ENCODE measurements at places on chromosomes 1 and 21.

GRCh38 chr1:180249725-180250498, 19.8 kb downstream of the LHX4 start:
- DNase-seq = no peak

DNA sequence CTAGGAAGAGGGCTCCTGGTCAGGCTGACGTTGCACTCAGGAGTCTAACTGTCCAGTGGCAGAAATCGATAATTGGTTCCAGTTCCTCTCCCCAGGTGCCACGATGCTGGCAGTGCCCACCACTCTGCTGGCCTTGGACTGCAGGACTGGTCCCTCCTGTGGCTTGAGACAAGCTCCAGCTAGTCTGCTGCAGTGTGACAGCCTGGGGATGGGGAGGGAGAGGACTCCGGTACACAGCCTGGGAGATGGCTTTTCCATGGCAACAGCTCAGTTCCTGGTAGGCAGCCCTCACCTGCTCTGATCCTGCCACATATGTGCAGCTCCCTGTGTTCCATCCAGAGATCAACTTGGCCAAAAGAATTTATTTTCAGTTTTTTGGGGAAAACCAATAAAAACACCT, 239.3 kb downstream of the KCNJ6 start:
- DNase-seq = no peak

DNA sequence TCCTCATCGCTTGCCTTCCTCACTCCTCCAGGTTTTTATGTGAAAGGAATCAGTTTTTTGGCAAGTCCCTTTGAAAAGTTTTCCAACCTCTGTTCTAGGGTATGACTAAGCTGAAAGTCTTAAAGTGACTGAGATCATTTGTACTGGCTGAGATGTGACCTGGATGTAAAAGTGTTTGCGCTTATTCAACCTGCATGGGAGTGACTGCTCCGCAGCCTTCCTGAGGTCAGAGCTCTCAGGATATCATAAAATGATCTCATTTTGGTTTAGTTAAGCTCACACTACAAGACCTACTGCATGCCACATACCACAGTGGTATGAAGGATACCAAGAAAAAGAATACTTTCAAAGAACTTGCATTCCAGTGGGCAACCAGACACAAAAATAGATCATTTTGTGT, 29.8 kb upstream of the TADA1 start:
- no peak for DNase-seq

DNA sequence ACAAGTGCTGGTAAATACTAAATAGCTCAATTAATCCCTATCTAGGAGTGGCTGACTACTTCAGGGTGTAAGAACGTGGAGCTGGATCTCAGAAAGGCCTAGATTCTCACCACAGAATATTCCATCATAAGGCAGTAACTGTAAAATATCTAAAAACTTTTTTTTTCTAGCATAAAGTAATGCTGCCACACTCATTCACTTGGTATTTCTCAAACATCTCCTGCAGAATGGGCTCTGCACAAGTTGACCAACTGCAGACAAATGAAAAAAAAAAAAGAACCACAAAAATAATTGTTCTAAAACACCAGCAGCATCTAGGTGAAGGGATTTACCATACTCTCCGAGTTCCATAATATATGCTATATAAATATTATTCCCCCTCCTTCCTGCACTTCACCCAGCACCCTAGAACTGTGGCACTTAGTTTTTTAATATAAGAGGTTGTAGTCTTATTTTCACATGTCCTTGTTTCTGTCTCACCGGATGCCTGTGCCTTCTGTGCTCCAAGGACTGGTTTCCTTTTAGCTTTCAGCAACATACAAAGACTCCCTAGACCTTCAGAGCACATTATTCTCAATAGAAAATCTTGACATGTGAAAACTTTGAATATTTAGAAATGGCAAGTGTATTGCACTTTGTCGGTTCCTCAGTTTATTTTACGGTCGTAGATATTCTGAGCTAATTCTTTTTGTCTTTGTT, 8.9 kb downstream of the VSIG8 start:
- no peak for DNase-seq

DNA sequence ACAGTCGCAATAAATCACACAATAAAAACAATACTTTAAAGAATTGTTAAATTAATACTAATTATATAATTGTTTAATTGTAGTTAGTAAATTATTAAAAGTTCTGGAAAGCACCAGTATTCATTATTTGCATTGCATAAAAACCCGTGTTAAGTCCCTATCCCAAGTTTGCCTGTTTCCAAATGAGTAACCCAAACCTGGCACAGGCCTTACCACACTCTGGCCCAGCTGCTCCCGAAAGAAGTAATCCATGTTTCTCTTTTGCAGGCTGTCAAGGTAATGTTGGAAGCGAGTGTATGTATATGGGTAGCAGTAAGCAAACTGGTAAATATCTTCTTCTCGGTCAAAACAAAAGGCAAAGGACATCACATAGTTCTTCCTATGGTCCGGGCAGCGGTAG, 268.7 kb upstream of the BEND5 start:
- DNase-seq = no peak

DNA sequence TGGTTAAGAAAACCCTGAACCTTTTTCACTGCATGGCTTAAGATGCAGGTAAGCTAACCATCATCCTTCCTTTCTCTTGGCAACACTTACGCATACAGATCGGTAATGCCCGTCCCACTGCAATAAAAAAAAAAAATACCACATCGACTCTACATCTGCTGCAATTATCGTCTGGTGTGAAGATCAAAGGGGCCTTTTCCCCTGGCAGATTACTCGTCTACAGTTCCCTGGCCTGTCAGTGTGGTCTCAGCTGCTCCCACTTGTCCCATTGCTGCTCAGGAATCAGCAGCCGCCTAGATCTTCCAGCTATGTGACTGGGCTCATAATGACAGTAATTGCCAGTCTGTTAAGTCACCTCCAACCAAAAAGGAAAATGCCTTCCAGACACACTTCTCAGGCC, 133.1 kb downstream of the SETD4 start:
- DNase-seq = no peak

- DNase-seq = no peak
These were observed 16.8 kb downstream of the RRP1 start for GRCh38 chr21:43806017-43806710.

- no peak for DNase-seq
These were observed 111.6 kb downstream of the ACTL8 start for GRCh38 chr1:17866740-17867029.

GRCh38 chr1:22807340-22807739, 96.7 kb downstream of the EPHB2 start:
- DNase-seq = no peak

GRCh38 chr1:66450043-66450514, 83.9 kb upstream of the SGIP1 start:
- no peak for DNase-seq

DNA sequence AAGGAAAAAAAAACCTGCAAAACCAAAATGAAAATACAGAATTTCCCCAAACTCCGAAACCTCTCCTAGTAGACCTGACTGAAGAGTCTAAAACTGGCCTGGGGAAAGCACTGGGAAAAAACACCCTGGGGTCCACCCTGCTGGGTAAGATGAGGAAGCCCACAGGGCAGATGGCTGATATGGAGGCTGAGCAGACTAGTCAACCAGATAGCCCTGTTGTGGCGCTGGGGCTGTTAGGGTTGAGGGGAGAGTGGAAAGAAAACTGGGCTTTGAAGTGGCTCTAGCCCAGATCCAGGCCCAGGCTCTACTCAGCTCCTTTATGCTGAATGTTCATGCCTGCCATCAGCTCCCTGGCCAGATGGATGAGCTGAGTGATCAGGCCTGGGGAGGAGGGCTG, 6.8 kb upstream of the SLAMF1 start:
- DNase-seq = no peak

DNA sequence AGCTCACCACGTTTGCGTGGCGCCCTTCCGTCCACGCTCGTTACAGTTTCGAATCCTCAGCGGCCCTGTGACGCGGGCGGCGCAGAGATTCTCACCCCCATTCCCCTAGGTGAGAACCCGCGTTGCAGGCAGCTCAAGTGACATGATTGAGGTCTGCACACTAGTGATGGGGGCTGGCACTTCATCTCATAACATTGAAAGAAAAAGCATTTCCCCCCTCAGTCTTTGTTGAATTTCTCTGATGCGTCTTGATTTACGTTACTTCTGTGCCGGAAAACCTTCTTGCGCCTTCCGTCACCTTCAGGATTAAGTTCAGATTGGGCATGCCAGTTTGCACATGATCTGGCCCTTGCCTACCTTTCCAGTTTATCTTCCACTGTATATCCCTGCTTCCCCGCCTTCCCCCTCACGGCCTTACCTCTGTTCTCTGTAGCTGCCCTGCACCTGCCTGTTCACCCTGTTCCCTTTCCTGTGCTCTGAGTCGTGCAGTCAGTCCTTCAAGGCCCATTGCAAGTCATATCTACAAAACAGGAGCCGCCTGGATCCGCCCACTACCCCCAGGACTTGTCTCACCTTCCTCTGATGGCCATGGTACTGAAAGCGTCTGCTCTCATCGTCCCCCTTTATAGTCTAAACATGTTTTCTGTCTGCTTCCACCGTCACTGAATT, 1.1 kb downstream of the CTPS1 start:
- DNase-seq = peak; percentile 40

DNA sequence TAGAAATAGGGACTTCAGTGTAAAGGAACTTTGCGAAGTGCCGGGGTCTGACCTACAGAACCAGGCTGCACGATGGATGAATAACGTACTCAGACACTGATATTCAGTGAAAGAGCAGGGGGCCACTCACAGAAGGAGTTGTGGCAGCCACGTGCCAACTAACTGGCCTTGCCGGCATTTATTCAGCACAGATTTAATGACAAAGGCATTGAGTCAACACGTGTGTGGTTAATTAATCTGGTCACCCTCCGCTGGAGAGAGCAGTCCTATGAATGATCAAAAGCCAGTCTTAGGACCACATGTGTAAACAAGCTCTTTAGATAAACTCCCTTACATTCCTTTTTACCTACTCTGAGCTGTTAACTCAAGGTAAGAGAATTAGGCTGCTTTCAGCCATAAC, 6.2 kb upstream of the B3GALT2 start:
- no peak for DNase-seq

DNA sequence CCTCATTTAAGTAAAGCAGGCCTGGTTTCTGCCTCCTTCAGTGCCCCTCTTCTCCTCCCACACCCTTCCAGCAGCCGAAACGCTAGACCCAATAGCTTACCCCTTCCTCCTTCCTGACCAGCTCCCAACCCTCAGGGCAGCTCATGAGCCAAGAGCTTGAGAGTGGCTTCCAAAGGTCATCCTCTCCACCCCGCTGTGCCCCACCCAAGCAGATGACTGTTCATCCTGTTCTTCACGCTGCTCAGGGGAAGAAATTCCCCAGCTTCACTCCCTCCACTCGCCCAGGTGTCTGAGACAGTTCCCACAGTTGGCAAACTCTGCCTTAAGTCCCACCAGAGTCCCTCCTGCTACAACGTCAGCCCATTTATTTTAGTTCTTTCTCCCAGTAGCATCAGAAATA, 23.4 kb downstream of the ARHGEF19 start:
- DNase-seq = no peak

DNA sequence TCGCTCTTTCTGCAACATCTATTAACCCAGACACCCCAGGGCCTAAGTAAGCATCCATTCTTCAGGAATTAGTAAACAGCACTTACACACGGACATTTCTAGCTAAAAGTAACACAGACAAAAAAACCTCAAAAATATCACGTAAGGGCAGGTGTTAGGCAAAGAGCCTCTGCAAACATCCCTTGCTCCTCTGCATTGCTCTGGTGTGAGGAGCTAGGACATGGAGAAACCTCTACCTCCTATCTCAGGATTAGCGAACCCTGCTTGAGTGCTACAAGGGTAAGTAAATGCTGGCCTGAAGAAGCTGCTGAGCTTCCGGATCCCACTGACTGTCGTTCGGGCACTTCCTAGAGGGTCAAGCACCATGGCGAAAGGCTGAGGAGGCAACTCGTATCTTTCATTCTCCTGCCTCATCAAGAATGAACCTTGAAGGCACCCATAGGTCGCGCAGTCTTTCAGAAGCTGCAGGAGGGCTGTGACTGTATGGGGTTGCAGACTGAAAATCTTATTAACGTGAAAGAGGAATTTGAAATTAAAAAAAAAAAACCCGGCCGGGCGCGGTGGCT, 2.1 kb downstream of the PTGER3 start:
- no peak for DNase-seq

DNA sequence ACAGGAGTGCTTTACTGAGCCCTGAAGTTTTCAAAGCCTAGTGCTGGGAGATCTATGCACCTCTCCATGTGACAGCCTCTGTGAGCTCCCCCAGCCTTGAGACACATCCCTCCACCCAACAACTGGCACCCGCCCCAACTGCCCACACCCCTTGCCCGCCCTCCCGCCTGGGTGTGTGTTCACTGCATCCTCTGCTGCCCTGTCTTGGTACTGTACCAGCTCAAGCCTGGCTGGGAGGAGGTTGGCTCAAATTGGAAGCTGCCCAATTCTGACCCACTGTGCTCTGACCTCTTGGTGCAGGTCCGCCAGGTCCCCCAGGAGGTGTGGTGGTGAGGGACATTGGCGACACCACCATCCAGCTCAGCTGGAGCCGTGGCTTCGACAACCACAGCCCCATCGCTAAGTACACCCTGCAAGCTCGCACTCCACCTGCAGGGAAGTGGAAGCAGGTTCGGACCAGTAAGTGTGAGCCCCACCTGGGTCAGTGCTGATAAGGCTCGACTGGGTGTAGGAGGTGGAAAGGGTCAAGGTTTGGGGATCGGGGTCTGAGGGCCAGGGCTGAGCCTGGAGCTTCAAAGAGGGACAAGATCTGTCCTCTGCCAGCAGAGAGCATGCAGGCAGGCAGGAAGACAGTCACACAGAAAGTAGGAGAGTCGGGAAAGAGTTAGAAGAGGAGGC, 18.0 kb downstream of the TMEM81 start:
- DNase-seq = no peak
